ENCODE measurements at places on chromosomes 3 and 15.

DNA sequence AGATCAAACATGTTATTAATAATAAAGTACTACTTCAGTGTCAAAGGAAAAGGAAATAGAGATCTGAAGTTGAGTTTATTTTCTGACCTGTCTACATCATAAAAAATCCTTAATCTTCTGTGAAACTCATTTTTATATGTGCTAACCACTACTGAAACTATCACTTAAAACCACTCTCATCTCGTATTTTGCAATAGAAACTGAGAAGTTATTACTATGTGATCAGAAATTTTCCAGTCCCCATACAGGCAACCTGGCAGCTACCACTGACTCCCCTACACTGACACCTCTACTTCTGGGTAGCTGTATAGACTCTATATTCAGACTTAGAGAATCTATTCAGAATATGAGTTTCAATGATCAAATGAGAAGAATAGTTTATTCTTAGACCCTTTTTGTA lies 8.3 kb downstream of the HDGFL3 start:
- no peak for DNase-seq
- no peak overlapping the region for H3K4me3 ChIP-seq
- no peaks in the 10 kb centered on the region for H3K27me3 ChIP-seq

- H3K36me3 ChIP-seq = no peaks in the 10 kb centered on the region
- peak; percentile 45 for DNase-seq
- no peaks in the 10 kb centered on the region for H3K27me3 ChIP-seq
- no peak overlapping the region for H3K27ac ChIP-seq
- no peak overlapping the region for H3K4me3 ChIP-seq
These were observed 56.1 kb downstream of the MYZAP start for GRCh38 chr15:57647791-57648130.

GRCh38 chr15:82951472-82952157 lies 905 bp downstream of the HOMER2 start:
- H3K36me3 ChIP-seq = no peaks in the 10 kb centered on the region
- H3K27ac ChIP-seq = peak overlapping the region; percentile 87
- H3K4me1 ChIP-seq = peaks cover 4% of the 10 kb centered on the region
- DNase-seq = no peak
- H3K4me3 ChIP-seq = peak overlapping the region; percentile 65

DNA sequence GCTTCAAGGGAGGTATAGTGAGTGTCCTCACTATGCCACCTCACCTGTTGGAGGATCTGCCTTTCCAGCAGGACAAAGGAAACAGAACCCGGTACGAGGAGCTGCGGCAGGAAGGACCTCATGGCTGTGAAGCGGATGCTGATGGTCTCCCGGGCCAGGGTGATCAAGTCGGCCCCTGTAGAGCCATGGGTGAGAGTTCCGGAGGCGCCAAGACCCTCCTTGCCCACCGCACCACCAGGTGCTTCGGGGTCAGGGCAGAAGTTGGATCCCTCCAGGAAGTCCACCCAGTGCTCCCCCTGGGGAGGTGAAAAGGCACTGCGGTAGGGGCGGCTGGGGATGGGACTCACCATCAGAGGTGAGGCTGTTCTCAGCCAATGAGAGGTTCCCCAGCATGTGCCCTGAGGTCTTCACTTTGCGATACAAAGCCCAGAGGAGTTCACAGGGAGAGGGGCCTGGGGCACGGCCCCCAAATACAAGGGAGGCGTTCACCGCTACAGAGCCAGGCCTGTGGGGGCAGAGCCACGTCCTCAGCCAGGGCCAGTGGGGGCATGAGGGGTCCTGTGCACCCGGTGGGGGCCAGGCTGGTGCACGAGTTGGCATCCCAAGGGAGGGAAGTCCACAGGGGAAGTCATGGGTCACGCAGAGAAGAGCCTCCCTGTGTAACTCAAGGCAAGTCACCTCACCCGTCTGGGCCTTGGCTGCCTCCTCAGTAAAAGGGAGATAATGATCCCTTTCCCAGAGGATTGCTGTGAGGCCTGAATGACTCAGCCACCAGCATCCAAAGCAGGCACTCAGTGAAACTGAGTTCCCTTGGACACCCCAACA lies 27.7 kb downstream of the C15orf39 start:
- H3K4me1 ChIP-seq = no peaks in the 10 kb centered on the region
- no peak for DNase-seq
- H3K36me3 ChIP-seq = no peaks in the 10 kb centered on the region
- H3K27ac ChIP-seq = no peak overlapping the region
- no peaks in the 10 kb centered on the region for H3K27me3 ChIP-seq
- no peak overlapping the region for H3K4me3 ChIP-seq

- H3K27ac ChIP-seq = no peak overlapping the region
- no peaks in the 10 kb centered on the region for H3K36me3 ChIP-seq
- no peak for DNase-seq
- no peaks in the 10 kb centered on the region for H3K4me1 ChIP-seq
- no peak overlapping the region for H3K4me3 ChIP-seq
These were observed 32.8 kb downstream of the SCN5A start for GRCh38 chr3:38616658-38617057.

DNA sequence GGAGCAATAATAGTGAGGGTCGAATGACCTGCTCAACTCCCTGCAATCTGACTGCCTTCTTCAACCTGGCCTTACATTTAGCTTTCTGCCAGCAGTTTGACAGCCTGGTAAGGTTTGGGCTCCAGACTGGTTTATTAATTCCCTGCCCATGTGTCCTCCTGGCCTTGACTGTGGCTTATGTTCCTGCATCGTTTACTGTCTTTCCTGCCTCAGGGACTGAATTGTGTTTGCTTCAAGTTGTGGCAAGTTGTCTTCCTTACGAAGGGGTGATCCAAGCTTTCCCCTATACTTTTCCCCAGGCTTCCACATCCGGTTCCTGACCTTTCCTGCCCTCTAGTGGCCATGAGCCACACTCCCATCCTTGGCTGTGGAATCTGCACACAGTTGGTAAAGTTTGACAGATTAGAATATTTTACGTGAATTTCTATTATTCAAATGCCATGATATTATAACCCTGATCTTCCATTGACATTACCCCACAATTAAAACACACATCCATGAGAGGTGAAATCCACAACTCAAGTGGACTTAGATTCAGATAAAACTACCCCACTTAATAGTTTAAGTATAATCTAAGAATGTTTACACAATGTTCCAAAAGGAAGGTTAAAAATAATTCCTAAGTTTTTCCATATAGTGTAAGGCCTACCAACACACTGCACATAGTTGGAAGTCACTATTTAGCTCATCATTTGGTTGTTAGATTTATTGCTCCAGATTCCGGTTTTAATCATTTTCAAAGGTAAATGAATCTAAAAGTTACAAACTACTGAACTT lies 95.7 kb downstream of the NEDD4 start:
- H3K36me3 ChIP-seq = no peaks in the 10 kb centered on the region
- H3K27me3 ChIP-seq = no peaks in the 10 kb centered on the region
- no peaks in the 10 kb centered on the region for H3K4me1 ChIP-seq
- H3K4me3 ChIP-seq = no peak overlapping the region
- no peak overlapping the region for H3K27ac ChIP-seq
- DNase-seq = no peak

DNA sequence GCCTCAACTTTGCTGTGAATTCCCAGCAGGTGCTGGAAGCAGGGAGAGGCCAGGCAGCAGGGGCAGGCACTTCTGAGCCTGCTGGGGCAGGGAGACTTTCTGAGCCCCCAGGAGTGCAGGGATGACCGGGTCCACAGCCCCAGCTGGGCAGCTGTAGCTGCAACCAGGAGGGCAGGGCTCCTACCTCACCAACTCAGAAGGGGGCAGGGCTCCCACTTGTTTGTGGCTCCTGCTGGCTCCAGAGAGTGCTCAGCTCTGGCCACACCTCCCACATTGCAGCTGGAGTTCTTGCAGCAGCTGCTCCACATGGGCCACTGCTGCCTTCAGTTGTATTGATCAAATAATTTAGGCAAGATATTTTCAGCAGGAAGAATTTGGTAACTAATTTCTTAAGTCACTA lies 812.3 kb downstream of the NSUN3 start:
- no peaks in the 10 kb centered on the region for H3K36me3 ChIP-seq
- H3K27me3 ChIP-seq = no peaks in the 10 kb centered on the region
- no peak overlapping the region for H3K4me3 ChIP-seq
- DNase-seq = no peak

DNA sequence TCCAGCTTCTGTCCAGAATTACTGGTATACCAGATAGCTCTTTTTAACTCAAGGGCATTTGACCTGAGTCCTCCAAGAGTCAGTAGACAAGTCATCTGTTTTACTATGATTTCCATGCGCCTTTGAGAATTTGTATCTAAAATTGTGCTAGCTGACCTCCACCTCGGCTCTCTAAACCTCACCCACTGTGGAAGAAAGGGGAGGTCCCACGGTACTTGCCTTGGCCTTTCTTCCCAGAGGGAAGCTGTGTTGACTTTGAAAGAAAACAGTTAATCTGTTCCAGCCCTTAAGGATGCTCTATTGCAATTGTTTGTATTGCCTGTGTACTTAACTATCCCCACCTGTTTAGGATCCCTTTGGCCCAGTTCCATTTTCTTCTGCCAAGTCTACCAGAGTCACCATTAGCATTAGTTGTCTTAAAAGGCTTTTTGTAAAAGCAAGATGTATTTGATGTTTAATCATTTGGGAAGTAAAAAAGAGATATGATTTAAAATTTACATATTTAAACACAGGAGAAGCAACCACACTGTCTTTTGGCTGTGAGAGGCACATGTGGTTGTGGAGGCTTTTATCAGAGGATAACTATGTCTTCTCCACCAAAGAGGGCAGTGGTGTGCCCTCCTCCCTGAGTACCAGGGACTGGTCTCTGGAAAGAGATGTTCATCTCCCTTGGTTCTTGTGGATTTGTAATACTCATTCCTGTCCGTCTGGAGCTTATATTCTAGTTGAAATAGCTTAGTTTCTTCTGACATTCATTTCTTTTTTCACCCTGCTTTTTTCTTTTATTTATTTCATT lies 88.8 kb downstream of the CRTC3 start:
- no peaks in the 10 kb centered on the region for H3K27me3 ChIP-seq
- H3K27ac ChIP-seq = no peak overlapping the region
- H3K4me1 ChIP-seq = no peaks in the 10 kb centered on the region
- DNase-seq = no peak

DNA sequence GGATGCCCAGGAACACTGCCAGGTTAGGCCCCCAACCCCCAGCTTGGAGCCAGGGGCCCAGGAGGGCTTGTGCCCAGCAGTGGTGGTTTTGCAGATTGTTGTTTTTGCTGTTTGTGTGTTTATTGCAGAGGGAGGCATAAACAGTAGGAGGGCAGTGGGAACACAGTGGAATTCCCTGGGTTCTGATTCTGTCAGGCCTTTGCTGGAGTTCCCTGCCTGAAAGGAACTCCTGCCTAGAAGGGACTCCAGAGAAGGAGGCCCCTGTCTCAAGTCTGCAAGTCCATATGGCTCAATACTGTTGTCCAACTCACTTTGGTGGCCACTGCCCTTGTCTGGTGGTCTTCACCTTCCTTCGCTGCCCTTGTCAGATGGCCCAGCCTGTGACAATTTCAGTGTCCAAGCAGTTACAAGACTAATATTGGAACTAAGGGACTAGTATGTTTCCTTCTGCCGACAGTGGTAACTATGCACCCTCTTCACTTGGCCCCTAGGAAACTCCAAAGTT lies 47.4 kb upstream of the RAB6B start:
- no peak for DNase-seq
- no peaks in the 10 kb centered on the region for H3K4me1 ChIP-seq
- H3K27ac ChIP-seq = no peak overlapping the region
- no peak overlapping the region for H3K4me3 ChIP-seq

DNA sequence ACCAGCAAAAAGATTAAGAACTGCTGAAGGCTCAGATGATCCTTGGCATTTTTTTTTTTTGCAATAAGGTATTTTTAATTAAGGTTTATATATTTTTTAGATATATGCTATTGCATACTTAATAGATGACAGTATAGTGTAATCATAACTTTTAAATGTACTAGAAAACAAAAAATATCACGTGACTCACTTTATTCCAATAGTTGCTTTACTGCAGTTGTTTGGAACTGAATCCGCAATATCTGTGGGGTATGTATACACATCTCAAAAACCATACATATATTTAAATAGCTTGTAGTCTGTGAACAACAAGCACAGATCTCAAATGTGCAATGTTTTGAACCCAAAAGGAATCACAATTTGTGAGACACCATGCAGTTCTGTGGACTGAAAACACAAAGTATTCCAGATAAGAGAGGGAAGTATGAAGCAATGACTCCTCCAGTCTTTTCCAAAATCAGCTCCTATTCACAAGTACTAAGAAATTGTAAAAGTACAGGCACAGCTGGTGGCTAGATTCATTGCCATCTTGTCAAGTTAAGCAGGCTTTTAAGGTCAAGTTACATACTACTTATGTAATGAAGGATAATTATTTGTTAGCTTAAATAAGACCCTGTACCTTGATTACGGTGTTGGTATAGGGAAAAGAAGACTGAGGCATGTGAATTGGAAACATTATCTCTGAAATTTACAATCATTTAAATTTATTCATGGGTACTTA lies 331.1 kb downstream of the TBC1D5 start:
- H3K27me3 ChIP-seq = no peaks in the 10 kb centered on the region
- no peak overlapping the region for H3K27ac ChIP-seq
- H3K4me1 ChIP-seq = no peaks in the 10 kb centered on the region

DNA sequence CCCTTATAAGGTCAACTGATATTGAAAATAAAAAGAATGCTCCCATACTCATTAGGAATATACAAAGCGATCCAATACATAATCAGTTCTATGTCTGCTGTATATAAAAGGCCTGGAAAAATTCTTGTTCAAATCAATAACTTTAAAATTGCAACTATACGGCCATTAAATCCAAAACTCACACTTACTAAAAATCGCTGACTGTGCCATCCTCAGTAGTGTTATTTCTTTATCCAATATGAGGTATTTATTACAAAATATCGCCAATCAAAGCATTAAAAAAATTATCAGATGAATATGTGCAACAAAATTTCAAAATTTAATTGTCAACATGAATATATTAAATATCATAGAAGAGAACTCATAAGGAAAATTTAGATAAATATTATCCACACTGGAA lies 146.5 kb downstream of the PLD1 start:
- no peaks in the 10 kb centered on the region for H3K4me1 ChIP-seq
- H3K27me3 ChIP-seq = no peaks in the 10 kb centered on the region
- no peak overlapping the region for H3K4me3 ChIP-seq
- DNase-seq = no peak
- no peak overlapping the region for H3K27ac ChIP-seq
- H3K36me3 ChIP-seq = no peaks in the 10 kb centered on the region

DNA sequence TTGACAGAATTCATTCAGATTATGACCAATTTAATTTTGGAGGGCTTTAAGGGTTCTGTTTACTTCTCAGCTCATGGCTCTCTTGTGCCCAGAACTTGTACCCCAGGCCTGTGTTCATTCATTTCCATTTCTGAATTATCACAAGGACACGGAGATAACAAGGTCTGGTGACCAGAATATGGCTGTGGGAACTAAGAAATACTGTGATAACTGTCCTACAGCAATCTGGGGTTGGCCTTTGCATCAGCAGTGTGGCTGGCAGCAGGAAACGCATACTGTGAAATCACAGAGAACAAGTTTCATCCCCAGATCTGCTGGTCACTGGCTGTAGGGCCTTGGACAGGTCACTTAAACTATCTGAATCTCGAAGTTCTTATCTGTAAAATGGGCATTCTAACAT lies 41.8 kb upstream of the TPM1 start:
- no peak for DNase-seq
- H3K36me3 ChIP-seq = no peaks in the 10 kb centered on the region
- H3K27ac ChIP-seq = peak overlapping the region; percentile 12
- H3K4me3 ChIP-seq = no peak overlapping the region

GRCh38 chr15:80462836-80463512 lies 58.8 kb downstream of the ARNT2 start:
- no peaks in the 10 kb centered on the region for H3K4me1 ChIP-seq
- no peak overlapping the region for H3K27ac ChIP-seq
- H3K36me3 ChIP-seq = no peaks in the 10 kb centered on the region
- H3K27me3 ChIP-seq = no peaks in the 10 kb centered on the region
- H3K4me3 ChIP-seq = no peak overlapping the region
- no peak for DNase-seq

GRCh38 chr15:32981536-32981935 lies 213.0 kb downstream of the FMN1 start:
- no peaks in the 10 kb centered on the region for H3K36me3 ChIP-seq
- H3K27me3 ChIP-seq = no peaks in the 10 kb centered on the region
- no peak overlapping the region for H3K4me3 ChIP-seq
